MG63 (cell line): ENCODE measurements at places on chromosomes 4 and X. TPM values are rescaled to one million over a fixed set of nuclear protein-coding genes. Genes with fewer than 3 reads are reported as not detected.

Gene UBE2K
- 7.9 and 11.7 TPM in 2 replicates for total RNA-seq

Gene CENPE
- total RNA-seq = 7.5 and 27.9 TPM in 2 replicates

Gene PAGE4
- not detected in 2 replicates for total RNA-seq

Gene PITX2
- 4.5 and 6.7 TPM in 2 replicates for total RNA-seq

Gene MEPE
- total RNA-seq = not detected in 2 replicates

Gene MAOA
- 0.25 and 0.40 TPM in 2 replicates for total RNA-seq

Gene CSN1S1
- total RNA-seq = not detected in 2 replicates

Gene GAB3
- 1.2 and 10.7 TPM in 2 replicates for total RNA-seq

Gene DUSP9
- total RNA-seq = 7.9 and 8.6 TPM in 2 replicates

Gene TRO
- 2.8 and 3.7 TPM in 2 replicates for total RNA-seq

Gene HELT
- total RNA-seq = not detected in 2 replicates

Gene KIT
- total RNA-seq = 0.03 and 0.07 TPM in 2 replicates

- no peak for DNase-seq
These were observed 22.4 kb upstream of the MXD4 start for GRCh38 chr4:2284161-2284933.

GRCh38 chrX:149495573-149496071 lies 9.5 kb downstream of the IDS start:
- peak; percentile 28 for DNase-seq

- DNase-seq = no peak
These were observed 110.5 kb downstream of the ANXA3 start for GRCh38 chr4:78661921-78662521.

GRCh38 chr4:100517864-100518341 lies at the start of gene EMCN:
TSS of gene EMCN (minus strand) at chr4:100518022. CDS start at chr4:100517914, 108 bp downstream.
- no peak for DNase-seq

DNA sequence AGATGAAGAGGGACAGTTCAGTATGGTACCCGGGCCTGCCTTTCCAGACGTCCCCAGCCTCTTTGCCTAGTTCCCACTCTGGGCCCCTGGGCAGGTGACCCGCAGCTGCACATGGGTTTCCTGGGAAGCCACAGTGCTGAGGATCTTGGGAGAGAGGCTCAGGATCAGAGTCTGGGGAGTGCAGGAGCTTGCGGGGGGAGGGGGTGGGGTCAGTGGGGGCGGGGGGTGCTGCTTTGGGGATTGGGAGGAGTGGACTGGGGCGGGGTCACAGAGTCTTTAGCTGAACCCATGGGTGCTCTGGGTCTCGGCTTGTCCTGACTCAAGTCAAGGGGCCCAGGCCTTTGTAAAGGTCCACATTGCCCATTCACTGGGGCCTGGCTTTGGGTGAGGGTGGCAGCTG lies 63.6 kb downstream of the TBL1X start:
- DNase-seq = no peak

DNA sequence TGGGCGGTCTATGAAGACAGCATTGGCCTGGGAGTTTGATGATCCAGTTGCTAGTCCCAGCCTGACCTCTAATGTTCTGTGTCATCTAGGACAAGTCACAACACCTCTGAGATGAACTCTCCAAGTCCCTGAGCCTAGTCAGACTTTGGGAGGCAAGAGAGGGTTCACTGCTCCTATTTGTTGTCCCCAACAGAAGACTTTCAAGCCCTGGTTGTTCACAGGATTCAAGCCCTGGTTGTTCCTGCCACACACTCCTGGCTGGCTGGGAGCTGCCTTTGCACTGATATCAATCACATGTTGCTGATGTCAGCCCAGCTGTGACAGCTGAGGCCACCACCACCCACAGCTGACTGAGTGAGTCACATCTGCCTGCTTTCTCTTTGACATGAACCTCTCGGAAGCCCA lies 253.2 kb upstream of the RASGEF1B start:
- no peak for DNase-seq

DNA sequence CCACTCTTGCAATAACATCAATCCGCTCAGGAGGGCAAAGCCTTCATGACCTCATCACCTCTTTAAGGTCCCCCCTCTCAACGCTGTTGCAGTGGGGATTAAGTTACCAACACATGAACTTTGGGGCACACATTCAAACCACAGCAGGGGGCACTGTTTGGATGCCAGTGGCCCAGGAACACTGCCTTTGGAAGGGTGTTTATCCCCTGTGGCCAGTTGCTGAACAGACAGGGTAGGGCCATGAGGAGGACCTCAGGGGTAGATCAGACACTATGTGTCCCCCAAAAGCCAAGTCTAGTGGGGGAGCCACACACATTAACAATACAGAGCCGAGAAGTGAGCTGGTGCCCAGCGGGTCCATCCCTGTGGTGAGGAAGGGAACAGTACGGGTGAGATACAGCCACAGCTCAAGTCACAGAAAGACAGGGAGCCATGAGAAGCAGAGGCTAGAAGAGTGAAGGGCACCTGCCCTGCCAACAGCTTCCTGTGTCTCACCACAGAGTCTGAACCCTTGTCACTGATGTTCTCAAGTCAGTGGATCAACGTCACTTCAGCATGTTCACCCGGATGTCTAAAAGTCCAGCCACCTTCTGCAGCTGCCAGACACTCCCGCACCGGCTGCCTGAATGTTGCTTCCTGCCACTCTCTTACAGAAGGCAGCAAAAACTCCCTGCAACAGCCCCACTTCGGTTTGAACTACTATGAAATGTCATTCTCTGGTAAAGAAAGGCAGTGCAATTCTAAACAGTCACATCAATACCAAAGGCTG lies 19.9 kb upstream of the MXD4 start:
- DNase-seq = no peak

DNA sequence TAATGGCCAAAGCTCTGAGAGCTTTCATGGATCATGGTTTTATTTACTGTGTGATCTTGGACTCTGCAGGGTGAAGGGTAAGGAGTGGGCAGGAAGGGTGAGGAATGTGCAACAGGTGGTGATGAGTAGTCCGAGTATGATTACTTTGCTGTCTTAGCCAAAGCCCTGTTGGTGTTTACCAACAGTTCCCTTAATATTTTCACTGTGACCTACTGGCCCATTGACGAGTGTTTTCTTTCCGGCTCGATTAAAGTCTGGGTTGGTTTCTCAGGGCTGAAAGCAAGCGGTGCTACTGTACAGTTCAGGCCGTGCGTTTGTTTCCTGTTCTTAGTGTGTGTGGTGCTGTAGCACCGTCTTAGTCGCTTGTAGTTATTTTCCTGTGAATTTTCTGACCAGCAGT lies 2.6 kb downstream of the ARHGAP24 start:
- peak; percentile 5 for DNase-seq

DNA sequence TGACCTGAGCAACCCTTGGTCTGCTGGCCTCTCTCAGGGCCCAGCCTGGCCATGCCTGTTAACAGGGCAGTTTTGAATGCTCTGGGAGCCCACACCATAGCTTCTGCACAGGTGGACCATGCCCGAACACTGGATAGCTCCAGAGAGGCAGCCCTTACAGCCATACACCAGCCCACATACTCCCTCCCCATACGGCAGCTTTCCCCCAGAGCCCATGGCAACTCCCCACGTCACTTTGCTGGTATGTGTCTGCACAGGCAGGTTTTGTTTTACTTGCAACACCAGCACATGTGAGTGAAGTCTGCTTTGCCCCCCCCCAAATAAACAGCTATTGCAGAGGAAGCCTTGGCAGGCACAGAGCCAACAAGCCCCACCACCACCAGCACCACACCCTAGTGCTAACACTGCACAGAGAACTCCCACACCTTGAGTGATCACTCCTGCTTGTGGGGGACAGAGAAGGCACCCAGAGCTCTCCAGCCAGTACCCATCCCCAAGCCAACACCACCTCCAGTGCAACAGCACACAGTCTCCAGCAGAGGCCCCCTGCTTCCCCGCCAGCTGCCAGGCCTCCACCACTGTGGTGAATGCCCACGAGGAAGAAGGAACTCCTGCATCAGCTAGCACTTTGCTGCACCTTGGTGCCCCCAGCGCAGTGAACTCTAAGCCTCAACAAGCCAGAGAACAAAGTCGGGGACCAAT lies 87.3 kb downstream of the STPG2 start:
- no peak for DNase-seq
